Activated T-helper 1 cell treated with Interleukin-2 at 50 U/mL for 16 hours (primary cell): ENCODE measurements at places on chromosomes 3 and 15.

- DNase-seq, result no peak
Measured at GRCh38 chr15:29055876-29056275, 170.1 kb downstream of the APBA2 start.

- no peak for DNase-seq
Measured at GRCh38 chr3:105580296-105580965, 213.7 kb downstream of the ALCAM start.

- DNase-seq, result no peak
Measured at GRCh38 chr3:134075568-134075825, 45.8 kb upstream of the SLCO2A1 start.

GRCh38 chr3:158802409-158803268, 785 bp downstream of the MFSD1 start:
- no peak for DNase-seq

GRCh38 chr3:145116769-145117168, 1044.2 kb downstream of the PLOD2 start:
- no peak for DNase-seq

- DNase-seq, result no peak
Measured at GRCh38 chr15:38144921-38145320, 107.7 kb upstream of the SPRED1 start.

GRCh38 chr3:189967254-189967865, 153.3 kb downstream of the P3H2 start:
- no peak for DNase-seq

- DNase-seq, result no peak
Measured at GRCh38 chr3:172581757-172582166, 58.5 kb upstream of the TNFSF10 start.

DNA sequence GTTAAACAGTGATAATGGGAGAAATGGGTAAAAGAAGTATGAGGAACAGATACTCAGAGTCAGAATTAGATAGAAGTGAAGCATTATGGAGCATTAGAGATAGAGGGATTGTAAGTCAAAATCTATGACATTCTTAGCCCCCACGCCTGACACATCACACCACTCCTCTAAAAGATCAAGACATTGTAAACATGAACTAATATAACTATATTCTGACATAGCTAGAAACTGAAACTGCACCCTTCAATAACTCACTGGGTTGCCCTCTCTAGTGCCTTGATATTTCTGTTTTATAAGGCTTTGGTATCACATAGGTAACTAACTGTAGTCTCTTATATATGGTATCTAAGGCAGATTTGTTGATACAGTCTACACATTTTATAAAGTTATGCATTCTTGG, 684.3 kb upstream of the DPPA4 start:
- DNase-seq, result no peak

DNA sequence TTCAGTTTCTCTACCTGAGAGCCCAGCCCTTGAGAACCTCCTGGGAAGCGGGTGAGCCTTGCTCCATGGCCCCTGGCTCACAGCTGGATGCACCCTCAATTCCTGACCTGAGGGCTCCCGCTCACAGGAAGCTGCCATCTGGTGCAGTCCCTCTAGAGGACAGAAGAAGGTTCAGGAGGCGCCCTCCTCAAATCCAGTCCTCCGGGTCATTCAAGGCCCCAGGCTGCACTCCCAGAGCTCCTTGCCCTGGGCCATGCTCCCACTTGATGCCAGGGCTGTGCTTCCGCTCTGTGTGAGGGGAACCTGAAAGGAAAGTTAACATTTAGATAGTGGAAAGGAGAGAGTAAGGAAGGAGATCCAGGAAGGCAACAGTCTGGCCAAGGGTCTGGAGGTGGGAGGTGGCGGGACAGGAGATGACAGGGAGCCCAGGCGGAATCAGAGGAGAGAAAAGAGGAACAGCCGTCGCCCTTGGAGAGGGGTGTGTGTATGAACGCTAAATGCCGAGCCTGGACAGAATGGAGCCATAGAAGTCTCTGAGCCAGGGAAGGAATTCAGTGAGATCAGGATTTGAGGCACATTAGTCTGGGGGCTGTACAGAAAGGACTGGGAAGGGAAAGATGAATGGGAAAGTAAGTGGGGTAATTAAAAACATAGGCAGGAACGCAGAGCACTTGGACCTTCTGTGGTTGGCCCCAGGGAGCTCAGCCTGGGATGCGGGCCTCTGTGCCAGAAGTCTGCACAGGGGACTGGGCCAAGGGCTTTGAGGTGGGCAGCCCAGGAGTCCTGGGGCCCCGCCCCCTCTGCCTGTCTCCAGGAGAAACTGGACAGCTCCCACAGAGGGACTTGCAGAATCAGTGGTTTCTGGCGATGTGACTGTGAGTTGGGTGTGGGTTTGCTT, 26.1 kb downstream of the TBC1D21 start:
- DNase-seq, result no peak

GRCh38 chr3:69116897-69117296, 5.5 kb downstream of the LMOD3 start:
- no peak for DNase-seq

- peak; percentile 4 for DNase-seq
Measured at GRCh38 chr15:92158426-92158825, 235.3 kb upstream of the ST8SIA2 start.

GRCh38 chr15:66827039-66827697, 125.1 kb downstream of the SMAD6 start:
- DNase-seq, result no peak

DNA sequence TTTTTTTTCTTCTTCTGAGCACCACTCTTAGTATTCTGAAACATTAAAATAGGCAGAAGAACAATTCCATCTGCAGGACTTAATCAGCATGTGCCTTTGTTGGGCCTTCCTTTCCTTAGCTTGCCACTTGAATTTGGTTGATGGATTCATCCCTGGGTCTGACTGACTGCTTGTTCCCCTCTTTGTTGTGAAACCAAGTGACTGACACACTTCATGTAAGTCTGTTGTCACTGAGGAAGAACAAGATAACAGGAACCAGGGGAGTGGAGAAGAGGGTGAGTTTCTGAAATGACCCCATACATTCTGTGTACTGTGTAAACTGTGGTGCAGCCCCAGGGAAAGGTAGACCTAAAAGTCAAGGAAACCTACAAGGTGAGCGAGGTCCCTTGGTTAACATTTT, 188.7 kb upstream of the TBC1D5 start:
- DNase-seq, result no peak

GRCh38 chr3:19473971-19474580, 325.8 kb downstream of the KCNH8 start:
- DNase-seq, result no peak

- no peak for DNase-seq
Measured at GRCh38 chr3:8780279-8780678, 10.9 kb upstream of the OXTR start.

DNA sequence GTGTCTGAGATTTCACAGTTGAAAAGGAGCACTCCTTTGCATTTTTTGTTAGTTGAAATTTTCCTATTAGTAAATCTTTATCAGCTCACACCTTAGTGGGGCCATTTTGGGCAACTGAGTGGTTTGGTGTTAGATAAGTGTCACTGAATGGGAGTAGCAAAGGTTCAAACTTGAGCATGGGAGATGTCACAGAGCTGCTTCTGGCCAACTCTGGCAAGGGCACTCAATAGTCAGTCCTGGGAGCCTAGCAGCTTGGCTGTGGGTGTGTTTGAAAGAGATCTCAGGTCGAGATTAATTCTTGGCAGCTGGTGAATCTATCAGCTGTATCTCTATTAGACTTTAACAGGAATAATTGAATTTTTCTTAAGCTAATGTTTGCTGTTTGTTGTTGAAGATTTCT, 579.3 kb downstream of the EDEM1 start:
- no peak for DNase-seq

DNA sequence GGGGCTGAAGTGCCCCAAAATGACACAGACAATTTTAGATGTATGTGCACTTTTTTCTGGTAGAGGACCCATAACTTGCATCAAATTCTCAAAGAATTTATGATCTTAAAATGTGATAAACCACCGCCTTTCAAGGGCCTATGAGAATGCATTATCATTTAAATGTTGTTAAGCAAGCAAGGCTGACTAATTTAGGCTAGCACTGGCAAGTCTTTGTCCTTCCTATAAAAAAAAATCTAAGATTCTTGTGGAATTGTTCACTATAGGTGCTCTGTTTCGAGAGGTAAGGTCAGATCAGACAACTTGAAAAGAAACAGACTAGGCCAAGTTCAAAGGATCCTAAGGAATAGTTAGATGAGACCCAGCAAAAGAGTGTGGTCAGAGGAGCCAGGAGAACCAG, 128.9 kb upstream of the PHLDB2 start:
- DNase-seq, result no peak

- DNase-seq, result no peak
Measured at GRCh38 chr3:30456264-30456663, 150.1 kb upstream of the TGFBR2 start.

DNA sequence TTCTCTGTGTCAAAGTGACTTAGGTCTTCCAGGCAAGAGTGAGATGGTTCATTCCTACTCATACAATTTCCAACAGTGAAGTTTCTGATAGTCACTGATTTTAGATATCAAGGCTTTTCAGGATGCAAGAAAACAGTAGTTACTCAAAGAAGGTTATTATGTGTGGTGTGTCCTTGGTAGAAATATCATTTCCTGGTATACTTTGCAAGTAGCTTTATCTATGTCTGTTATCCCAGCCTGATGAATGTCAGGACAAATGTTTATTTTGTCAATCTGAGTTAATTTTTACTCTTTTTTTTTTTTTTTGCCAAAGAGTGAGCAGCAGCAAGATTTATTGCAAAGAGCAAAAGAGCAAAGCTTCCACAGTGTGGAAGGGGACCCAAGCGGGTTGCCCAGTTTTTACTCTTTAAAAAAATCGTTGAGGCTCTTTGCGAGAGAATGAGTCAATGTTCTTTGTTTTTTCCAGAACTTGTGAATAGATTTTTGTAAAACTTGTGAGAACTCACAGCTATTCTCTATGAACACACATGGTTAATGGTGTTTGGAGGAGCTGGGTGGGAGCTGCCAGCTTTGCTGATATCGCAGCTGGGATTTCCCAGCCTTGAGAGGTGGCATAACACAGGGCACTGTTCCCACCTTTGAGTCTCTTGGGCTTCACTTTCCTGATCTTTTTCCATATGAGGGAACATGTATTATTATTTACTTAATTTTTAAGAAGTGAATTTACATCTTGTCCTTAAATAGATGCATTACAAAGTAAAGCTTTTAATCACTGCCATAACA, 51.9 kb downstream of the SV2B start:
- DNase-seq, result no peak

DNA sequence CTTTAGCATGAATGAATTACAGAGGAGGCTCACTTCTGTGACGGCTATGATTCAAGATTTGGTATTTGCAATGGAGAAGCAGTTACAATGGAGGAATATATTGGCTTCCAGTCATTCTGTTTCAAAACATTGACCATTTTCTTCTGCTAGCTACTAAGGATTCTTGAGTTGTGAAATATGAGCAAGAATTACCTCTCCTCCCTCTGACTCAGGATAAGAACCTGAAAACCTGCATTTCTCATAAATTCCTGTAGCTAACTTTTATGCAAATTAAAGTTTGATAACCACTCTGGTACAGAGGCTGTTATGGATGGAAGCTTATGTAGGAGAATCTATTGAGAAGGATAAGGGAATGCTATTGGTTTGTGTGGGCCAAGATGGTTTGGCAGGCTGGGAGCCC, 84.1 kb upstream of the MYRIP start:
- DNase-seq, result no peak

GRCh38 chr3:189714991-189715961, 84.1 kb downstream of the TP63 start:
- no peak for DNase-seq

DNA sequence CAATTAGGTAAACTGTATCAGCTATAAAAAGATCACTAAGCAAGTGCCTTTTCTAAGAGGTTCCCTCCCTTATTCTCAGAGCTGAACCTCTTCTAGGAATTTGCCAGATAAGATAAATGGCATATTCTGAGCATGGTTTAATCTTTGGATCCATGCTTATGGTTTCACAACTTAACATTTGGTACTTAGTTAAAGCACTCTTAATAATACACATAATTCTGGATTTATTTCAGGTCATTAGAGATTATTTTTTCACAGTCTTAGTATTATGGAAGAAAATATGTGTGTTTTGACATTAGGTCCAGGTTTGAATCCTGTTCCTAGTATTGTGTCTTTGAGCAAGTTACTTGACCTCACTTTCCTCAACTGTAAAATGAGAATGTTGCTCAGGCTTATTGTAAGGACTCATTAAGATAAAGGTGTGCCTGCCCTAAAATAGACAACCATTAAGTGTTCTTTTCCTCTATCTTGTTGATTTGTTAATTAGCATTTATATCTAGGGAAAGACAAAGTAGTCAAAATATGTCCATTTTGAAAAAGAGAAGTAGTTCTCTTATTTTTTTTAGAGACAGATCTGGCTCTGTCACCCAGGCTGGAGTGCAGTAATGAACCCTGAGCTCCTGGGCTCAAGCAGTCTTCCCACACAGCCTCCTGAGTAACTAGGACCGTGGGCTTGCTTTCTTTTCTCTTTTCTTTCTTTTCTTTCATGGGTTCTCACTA, 43.4 kb downstream of the TSC22D2 start:
- DNase-seq, result no peak

DNA sequence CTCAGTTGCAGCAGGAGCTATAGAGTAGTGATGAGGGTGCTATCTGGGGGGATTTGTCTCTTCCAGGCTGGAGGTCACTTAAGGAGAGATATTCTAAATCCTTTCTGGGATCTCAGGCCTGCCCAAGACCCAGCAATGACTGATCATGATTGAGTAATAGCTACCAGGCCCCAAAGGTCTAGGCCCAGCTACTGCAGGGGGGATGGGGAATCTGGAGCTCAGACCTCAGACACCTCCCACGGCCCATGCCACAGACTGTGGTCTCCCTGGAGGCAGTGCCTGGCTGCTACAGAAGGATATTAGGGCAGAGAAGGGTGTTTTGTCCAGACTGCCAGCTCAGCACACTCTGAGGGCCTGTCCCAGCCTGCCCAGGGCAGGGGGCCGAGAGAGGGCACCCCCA, 6.9 kb downstream of the SLC38A3 start:
- no peak for DNase-seq

GRCh38 chr15:59371458-59372351, 966 bp downstream of the MYO1E start:
- DNase-seq, result no peak

GRCh38 chr3:100783619-100784018, 74.3 kb downstream of the TFG start:
- DNase-seq, result no peak

GRCh38 chr3:56783644-56784447, 17.9 kb downstream of the ARHGEF3 start:
- DNase-seq, result peak; percentile 57

DNA sequence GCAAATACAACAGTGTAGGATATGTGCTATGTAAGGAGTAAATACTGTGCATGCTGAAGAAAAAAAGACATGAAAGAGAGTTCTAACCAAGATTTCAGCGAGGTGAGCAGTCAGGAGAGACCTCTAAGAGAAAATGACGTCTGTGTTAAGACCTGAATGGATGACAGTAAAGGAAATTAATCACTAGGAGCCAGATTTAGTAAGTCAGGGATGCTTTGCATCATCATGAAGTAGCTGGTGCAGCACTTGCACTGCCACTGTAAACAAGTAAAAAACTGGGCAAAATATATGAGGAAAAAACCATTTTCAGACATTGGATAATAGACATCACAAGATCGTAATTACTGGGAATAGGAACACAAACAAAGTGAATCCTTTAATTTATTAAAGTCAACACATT, 32.6 kb downstream of the RTP4 start:
- DNase-seq, result no peak
